SJSA1 (cell line): ENCODE measurements at places on chromosomes 13 and 19. TPM values are rescaled to one million over a fixed set of nuclear protein-coding genes. Genes with fewer than 3 reads are reported as not detected.

GRCh38 chr13:36709136-36709890, 35.5 kb downstream of the SERTM1 start:
- no peaks in the 10 kb centered on the region for H3K4me1 ChIP-seq
- no peak overlapping the region for H3K4me3 ChIP-seq
- H3K27ac ChIP-seq = no peak overlapping the region
- no peak for DNase-seq

- DNase-seq = no peak
- no peak overlapping the region for H3K27ac ChIP-seq
- H3K27me3 ChIP-seq = no peaks in the 10 kb centered on the region
- H3K4me3 ChIP-seq = no peak overlapping the region
- no peaks in the 10 kb centered on the region for H3K4me1 ChIP-seq
These were observed 305.6 kb downstream of the COG6 start for GRCh38 chr13:39961036-39961435.

DNA sequence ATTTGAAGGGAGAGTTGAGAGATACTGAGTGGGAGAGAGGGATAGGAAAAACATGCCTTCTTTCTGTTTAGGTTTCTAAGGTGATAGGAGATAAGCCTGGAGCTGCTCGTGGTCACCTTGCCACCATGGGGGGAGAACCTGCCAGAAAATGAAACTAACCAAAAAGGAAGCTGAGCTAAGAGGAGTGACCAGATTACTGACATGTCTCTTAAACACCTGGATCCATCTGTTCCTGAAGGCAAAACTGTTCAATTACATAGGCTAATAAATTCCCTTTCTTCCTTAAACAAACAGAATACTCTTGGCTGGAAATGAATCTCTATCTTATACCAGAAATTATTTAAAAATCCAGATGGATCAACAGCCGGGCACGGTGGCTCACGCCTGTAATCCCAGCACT, 27.3 kb downstream of the ZNF473 start:
- no peak overlapping the region for H3K4me3 ChIP-seq
- 0 out of 2 replicates have a peak, but pooled peaks cover 6% of the 10 kb centered on the region for H3K4me1 ChIP-seq
- peaks cover 7% of the 10 kb centered on the region for H3K36me3 ChIP-seq
- DNase-seq = no peak
- no peak overlapping the region for H3K27ac ChIP-seq

IL12RB1 gene
- total RNA-seq = 0.21 TPM in 1 of 2 replicates, not detected in the other

CELF5 gene
- 2.2 TPM in 1 of 2 replicates, not detected in the other for total RNA-seq

DNA sequence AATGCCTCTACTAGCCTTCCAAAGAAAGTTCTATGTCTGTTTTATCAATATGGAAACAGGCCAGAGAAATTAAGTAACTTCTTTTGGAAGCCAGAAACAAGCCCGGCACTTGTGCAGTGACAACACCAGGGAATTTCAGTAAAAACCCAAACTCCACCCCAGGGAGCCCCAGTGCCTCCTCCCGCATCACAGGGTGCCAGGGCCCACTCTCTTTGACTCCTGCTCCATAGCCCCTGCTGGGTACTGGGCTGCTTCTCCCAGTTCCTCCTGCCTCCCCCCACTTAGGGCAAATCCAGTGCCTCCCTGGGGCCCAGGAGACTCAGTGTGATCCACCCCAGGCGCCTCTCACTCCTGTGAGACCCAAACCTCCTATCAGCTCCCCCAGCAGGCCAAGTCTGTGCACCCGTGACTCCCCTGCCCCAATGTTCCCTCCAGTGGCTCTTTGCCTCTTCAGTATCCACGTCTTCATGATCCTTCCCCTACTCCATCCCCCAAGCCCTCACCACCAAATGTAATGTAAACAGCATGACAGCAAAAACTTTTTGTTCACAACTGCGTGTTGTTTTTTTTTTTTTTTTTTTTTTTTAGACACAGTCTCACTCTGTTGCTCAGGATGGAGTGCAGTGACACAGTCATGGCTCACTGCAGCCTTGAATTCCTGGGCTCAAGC, 2.3 kb upstream of the FFAR3 start:
- no peak overlapping the region for H3K4me3 ChIP-seq
- DNase-seq = no peak
- no peaks in the 10 kb centered on the region for H3K4me1 ChIP-seq
- peaks cover 19% of the 10 kb centered on the region; the same call in 1 of the 2 replicates for H3K27me3 ChIP-seq
- H3K27ac ChIP-seq = no peak overlapping the region
- no peaks in the 10 kb centered on the region for H3K36me3 ChIP-seq

LCP1 gene
- total RNA-seq = 49.3 and 73.0 TPM in 2 replicates

ZNF829 gene
- total RNA-seq = 0.03 and 0.37 TPM in 2 replicates

ZFP30 gene
- total RNA-seq = 8.7 and 12.3 TPM in 2 replicates

FFAR1 gene
- not detected in 2 replicates for total RNA-seq

- no peak for DNase-seq
- no peak overlapping the region for H3K4me3 ChIP-seq
- H3K36me3 ChIP-seq = peaks cover 2% of the 10 kb centered on the region; the same call in 1 of the 2 replicates
- no peaks in the 10 kb centered on the region for H3K4me1 ChIP-seq
- no peak overlapping the region for H3K27ac ChIP-seq
These were observed 67.7 kb downstream of the EPSTI1 start for GRCh38 chr13:42924344-42924743.
